ENCODE measurements at places on chromosomes 5 and 9.

GRCh38 chr9:132193227-132194124, 31.6 kb downstream of the NTNG2 start:
- DNase-seq: no peak

DNA sequence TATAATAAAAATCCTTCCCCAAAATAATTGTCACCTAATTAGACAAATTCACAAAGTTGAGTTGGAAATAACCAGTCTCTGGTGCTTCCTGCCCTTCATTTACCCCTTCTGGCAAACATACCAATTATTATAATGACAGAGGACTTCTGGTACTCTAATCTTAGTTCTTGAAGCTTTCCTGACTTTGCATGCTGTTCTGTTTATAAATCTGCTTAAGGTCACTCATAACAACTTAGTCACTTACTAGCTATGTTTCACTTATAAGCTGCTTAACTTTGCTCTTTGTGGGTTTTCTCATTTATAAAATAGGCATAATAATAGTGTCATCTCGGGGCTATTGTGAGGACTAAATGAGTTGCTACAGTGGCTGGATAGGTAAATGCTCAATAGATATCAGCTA, 446.5 kb downstream of the EFNA5 start:
- DNase-seq: no peak

- no peak for DNase-seq
These were observed 111.1 kb downstream of the VAV2 start for GRCh38 chr9:133880851-133881661.

GRCh38 chr5:10988622-10989021, 227.6 kb upstream of the DAP start:
- DNase-seq: no peak

- no peak for DNase-seq
These were observed 26.5 kb downstream of the B4GALT1 start for GRCh38 chr9:33140401-33141360.

DNA sequence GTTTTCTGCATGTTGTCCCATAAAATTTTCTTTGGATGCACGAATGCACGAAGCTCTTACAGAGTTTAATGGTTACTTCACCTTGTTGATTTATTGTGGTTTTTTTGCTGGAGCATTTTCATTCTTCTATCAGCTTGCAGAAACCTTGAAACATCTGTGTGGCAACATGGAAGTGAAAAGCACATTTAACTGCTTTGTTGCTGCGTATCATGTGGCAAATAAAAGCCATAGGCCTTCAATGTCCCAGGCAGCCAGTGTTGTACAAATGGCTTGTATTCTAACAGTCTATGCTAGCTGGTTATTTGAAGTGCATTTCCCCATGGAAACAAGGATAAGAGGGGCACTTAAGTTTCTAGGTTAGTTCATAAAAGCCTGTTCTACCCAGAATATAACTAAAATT, 42.5 kb upstream of the RASGRF2 start:
- DNase-seq: no peak
